ENCODE measurements at places on chromosomes 6 and 20.

DNA sequence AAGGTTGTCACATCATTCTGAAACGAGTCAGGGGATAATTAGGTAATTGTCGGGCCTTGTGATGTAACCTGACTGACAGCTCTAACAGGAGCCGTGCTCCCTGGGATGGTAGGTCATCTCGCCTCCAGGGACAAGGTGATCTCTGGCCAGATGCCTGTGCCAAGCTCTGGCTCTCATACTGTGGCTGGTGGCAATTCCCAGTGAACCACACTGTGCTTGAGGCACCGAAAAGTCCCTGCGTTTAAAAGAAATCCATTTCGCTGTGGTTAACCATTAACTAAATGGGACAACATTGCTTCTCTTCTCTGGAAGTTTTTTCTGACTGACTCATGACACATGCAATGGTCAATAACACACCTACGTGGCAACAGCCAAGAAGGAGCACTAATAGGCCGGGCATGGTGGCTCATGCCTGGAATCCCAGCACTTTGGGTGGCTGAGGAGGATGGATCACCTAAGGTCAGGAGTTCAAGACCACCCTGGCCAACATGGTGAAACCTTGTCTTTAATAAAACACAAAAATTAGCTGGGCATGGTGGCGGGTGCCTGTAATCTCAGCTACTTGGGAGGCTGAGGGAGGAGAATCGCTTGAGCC, 669.2 kb downstream of the PRKN start:
- DNase-seq, result no peak

DNA sequence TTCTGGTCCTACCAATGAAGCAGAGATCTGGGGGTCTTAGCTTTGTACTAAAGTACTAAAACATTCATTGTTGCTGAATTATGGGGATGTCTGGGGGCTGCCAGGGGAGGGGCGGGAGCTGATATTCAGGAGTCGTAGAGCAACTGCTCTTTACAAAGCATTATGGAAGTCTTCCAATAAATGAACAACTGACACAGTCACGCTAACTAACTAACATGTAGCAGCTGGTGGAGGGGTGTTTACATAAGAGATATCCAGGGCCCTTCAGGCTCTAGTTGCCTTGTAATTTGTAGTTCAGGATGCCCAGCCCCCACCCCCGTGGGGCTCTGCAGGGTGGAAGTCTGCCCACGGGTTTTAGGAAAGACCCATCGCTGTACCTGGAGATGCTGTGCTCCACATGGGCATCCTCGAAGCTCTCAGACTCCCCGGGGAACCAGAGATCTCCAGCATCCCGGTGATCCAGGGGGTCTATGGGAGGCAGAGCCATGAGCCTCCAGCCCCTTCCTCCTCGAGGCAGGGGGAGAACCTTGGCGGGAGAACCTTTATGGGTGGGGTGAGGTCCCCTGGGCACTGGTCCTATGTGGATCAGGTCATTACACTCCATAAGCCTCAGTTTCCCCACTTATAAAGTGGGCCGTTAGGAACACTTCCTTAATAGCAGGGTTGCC, 3.4 kb downstream of the TREM2 start:
- DNase-seq, result no peak

DNA sequence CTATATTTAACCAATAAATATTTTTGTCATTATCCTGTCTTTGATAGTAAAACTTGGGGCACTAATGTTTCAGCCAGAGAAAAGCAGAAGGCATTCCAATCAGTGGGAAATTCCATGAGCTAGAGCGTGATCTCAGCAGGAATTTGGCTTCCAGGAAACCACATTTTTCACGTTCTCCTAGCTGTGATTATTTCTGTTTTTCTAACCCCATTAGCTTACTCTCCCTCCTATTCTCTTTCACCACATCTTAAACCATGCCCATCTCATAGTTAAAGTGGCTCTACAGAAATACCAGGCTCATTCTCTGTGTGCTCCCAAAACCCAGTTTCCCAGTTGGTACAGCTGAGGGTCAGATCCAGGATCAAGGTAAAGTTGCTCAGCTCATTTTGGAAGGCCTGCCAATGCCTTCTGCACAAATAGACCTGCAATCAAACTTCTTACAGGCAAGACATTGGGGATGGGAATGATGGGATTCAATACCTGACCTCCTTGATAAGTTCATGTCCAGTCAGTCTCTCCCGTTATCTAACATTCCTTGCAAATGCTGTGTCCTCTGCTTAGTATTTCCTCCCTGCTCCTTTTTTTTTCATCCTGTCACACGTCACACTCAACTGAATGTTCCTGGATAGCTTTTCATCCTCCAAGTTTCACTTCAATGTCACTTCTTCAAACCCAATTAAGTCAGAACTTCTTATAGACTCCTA, 33.1 kb upstream of the TMEM30A start:
- no peak for DNase-seq

- no peak for DNase-seq
These were observed 64.8 kb upstream of the BEND6 start for GRCh38 chr6:56890066-56890465.

GRCh38 chr6:106122938-106123656, 37.0 kb downstream of the PRDM1 start:
- no peak for DNase-seq

DNA sequence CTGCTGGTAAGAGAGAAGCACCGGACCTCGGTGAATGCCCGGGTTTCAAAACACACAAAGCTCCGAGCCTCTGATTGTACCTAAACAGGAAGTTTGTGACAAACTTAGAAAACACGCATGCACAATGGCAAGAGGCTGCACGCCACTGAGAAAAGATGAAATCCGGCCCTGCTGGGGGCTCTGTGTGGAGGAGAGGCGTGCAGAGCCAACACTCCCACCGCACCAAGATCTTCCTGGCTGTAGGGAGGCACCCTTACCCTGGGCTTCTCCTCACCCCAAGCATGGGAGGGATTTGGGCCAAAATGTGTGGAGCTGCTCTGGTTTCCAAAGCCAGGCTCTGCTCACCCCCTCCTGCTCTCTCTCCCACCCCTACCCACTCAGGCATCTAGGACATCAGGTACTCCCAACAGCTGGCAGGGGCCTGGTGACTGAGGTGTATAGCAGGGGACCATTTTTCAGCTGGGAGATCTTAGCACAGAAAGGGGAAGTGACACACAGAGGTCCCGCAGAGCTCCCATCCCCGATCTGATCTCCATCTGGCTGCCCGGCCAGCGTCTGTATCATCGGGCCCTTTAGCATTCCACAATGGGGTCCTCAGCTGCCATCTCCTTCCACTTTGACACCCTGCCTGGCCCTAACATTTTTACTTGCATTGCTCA, 84.2 kb downstream of the TRERF1 start:
- DNase-seq, result no peak

- DNase-seq, result no peak
These were observed 22.5 kb downstream of the KLHL32 start for GRCh38 chr6:96947055-96947454.

DNA sequence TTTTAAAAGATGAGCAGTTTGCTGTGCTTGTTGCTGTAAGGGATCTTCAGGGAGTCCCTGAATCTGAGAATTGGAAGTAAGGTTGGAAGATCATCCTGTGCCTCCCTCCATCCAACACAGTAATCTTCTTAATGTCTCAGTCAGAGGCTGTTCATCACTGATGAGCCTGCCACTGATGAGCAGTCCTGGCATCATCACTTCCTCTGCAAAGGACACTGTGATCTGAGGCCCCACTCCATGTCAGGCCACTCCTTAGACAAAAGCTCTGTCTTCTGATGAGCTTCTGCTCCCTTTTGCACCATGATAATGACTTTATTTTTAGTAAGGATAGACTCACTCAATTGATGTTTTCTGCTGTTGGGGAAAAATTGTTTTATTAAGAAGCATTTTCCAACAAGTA, 121.0 kb downstream of the UST start:
- no peak for DNase-seq

DNA sequence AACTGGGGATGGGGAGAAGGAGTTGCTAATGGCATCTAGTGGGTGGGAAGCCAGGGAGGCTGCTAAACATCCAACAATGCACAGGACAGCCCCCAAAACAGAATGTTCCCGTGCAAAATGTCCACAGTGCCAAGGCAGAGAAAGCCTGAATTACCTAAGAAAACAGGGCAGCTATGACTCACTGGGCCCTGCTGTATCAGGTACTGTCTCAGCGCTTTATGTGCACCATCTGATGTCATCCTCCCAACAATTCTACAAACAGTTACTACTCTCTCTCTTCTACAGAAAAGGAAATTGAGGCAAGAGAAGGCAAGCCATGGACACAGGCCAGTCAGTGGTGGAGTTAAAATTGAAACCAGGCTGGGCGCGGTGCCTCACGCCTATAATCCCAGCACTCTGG, 3.1 kb downstream of the YTHDF1 start:
- DNase-seq, result no peak

- no peak for DNase-seq
These were observed 277.6 kb downstream of the CDC5L start for GRCh38 chr6:44665143-44665542.

GRCh38 chr20:58544286-58544685, 29.1 kb upstream of the APCDD1L start:
- DNase-seq, result no peak

DNA sequence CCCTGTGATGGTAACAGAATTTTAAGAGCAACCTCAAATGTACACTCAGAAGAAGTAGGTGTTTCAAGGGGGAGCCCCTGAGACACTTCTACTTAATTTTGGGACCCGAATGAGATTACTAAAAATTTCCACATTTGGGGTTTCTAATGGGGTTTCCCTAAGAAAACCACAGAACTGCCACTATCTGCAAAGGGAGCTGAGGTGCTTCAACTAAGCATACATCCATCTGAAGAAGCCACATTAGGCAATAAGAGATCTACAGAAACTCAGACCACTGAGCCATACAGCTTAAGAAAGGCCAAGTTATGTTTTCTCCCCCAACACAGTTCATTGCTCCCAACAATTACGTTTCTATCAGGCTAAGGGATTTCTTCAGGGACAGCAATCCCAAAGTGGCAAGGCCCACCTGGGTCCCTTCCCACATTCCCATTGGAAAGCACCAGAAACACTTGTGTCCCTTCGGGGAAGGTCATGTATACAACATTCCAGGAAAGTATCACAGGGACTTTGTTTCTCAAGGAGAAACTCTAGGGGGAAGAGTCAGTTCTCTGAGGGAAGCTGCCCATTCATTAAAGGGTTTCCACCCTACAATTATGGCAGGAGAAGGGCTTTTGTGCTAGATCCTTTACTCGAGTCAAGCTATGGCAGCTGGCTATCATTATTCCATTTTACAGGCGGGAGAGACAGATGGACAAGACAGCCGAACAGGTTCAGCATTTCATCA, 5.0 kb downstream of the BCL2L1 start:
- no peak for DNase-seq

DNA sequence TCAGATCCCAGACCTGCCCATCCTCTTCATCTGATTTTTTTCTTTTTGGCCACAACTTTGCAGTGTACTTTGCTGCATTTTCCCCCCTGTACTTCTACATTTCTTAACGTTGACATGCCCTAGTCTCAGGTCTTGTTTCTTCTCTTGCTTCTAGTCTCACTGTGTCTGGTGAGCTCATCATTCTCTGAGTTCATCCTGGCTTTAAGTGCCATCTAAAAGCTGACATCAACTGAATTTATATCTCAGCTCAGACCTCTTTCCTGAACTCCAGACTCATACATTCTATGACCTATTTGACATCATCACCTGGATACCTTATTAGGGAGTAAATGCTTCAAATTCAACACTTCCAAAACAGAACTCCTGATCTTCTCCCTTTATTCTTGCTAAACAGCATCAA, 48.9 kb downstream of the TINAG start:
- no peak for DNase-seq

DNA sequence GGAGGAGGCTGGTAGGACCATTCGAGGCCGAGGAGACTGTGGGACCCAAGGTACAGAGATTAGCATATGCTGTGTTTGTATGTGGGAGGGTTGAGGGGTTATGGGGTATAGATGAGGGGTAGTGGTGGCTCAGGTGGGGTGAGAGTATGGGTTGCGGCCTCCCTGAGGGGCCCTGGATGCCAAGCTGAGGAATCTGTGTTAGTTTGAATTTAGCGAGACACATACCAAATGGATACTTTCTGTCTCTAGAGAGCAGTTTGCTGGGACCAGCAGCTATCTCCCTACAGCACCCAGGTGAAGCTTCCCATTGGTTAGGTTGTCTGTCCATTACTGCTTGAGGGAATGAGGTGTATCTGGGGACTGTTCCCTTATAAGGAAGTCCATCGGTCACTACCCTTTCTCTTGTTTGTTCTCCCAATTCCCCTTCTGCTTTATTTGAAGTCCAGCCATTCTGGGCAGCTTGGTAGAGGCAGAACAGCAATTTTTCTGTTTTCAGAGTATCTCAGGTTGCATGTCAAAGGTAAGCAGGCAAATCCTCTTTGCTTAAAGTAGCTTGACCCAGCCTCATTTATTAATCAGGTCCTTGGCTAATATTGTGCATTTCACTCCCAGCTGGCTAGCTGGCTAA, 15.2 kb downstream of the CHMP4B start:
- no peak for DNase-seq

- DNase-seq, result peak; percentile 24
These were observed 29.5 kb downstream of the CDYL start for GRCh38 chr6:4805553-4806336.

- no peak for DNase-seq
These were observed 102.3 kb downstream of the EDN1 start for GRCh38 chr6:12392490-12392889.

- DNase-seq, result no peak
These were observed 973 bp downstream of the UBD start for GRCh38 chr6:29558439-29559079.

DNA sequence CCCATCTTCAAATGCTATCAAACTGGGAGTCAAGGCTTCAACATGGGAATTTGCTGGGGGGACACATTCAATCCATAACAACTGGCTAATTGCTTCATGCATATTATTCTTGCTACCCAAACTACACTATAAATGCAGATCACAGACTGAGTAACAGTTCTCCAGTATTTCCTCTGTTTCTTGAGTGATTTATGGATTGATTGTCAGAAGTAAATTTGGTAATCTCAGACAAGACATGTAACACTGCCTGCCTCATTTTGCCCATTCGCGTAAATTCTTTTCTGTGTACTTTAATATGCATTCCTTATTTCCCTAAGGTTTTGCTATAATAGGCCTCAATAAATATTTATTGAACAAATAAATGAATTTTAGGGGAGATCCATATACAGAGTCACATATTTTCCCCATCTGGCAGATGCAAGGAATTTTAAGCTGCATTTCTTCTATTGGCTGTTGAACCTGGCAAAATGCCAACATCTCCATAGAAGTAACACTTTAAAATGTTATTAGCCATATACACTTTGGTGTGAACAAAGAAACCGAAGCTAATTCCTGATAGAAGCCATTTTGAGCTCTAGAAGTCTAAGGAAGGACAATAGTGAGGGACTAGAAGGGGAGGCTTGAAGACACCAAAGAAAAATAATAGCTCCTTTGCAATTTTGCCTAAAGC, 98.2 kb downstream of the QRSL1 start:
- no peak for DNase-seq

- no peak for DNase-seq
These were observed 895.9 kb downstream of the EYS start for GRCh38 chr6:64811119-64811518.

Data from stimulated activated CD4-positive, alpha-beta T cell treated with anti-CD3 and anti-CD28 coated beads, Interleukin-12 subunit alpha, Interleukin-12 subunit beta, amount 100 ng/mL, for 4 hours (primary cell).